ENCODE measurements at places on chromosomes 1 and 21.

DNA sequence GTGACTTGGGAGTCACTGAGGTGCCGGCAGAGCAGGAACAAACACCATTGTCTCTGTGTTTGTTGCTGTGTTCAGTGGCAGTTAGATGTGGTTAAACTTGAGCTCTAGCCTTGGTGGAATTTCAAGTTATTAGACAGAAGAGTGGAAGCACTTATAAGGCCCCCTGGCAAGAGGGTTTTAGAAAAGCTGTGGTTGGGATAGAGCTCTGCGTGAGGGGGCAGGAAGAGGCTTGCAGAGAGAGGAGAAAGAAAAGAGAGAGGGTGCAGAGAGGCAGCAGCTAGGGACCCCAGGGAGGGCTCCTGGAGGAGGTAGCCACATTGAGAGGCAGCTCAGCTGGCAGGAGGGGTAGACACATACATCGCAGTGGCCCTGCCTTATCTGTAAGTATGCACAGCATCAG, 128.2 kb downstream of the GALNT2 start:
- DNase-seq: peak; percentile 66

- DNase-seq: no peak
Observed at GRCh38 chr21:20613654-20614053, 384.6 kb upstream of the NCAM2 start.

DNA sequence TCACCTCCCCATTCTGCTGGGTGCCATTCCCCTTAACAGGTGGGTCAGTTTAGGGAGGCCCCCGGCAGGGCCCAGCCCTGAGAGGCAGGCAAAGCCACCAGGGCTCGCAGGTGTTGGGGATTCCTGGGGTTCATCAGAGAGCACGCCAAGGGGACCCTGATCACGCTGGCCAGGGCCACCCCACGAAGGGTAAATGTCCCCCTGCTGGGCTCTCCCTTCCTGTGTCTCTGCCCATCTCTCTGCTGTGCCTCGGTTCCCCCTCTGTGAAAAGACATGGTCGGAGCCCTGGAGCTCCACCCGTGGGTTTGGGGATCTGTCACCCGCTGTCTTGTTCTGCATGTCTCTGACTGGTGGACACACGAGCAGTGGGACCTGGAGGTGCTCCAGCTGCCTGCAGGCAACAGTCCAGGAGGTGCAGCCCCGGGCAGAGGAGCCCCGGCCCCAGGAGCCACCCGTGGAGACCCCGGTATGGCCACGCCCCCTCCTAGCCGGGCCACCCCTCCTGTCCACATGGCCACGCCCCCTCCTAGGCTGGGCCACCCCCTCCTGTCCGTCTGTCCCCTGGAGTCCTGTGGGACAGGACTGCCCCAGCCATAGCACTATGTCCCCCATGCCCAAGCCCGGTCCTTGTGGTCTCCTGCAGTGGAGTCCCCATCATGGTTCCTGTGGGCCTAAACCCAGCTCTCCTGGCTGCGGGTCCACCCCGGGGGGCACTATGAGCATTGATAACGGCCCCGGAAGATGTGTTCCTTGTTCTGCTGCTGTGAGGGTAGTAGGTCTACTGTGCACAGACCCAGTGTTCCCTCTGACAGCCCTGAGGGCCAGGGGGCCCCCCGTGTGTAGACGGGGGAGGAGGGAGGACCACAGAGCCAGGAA, 6.5 kb downstream of the AIRE start:
- no peak for DNase-seq

- no peak for DNase-seq
Observed at GRCh38 chr1:165574295-165574694, 30.5 kb downstream of the LRRC52 start.

DNA sequence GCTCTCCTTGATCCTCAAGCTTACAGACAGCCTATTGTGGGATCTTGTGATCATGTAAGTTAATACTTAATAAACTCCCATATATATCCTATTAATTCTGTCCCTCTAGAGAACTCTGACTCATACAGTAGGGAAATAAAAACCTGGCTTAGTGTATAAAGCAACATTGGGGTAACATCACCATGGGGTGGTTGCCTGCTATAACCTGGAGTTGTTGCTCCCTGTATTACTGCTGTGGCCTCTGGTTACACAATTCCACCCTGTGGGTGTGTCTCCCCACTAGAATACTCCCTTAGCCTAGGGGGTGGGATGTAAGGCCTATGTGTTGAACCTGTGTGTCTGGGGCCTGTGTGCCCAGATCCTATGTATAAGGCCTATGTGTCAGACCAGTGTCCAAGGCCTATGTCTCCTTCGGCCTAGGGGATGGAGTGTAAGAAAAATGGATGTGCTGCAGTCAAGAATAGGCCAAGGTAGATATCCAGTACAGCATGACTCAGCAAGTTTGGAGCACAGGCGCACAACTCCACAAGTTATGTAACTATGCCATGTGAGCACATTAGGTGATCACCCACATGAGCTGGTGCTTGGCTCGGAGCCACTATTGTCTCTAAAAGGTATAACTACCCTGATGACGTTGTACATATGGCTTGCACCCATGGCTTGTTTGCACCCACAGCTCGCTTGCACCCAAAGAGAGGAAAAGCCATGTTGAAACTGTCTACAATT, 96.8 kb upstream of the C1orf21 start:
- DNase-seq: peak; percentile 44

GRCh38 chr1:214953901-214954616, 128.5 kb upstream of the KCNK2 start:
- no peak for DNase-seq

GRCh38 chr1:64038119-64038518, 165.3 kb upstream of the UBE2U start:
- DNase-seq: no peak

GRCh38 chr1:154598871-154599635, 8.9 kb downstream of the ADAR start:
- no peak for DNase-seq

DNA sequence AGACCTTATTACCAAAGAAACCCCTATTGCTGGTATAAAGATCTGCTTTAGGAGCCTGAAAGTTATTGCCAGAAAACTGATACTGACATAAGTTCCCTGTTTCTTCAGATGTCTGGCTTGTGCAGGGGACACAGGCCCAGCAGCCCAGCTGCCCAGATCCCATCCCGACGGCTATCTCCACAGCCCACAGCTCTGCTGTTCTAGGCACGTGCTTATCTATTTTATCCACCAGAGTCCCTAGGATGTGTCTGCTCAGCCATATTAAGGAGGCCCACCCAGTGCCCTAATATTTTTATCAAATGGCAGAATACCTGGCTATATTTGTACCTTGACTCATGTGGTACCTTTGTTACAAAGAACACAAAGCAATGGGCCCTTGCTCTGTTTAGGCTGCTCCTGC, 58.9 kb downstream of the DDX20 start:
- DNase-seq: no peak

DNA sequence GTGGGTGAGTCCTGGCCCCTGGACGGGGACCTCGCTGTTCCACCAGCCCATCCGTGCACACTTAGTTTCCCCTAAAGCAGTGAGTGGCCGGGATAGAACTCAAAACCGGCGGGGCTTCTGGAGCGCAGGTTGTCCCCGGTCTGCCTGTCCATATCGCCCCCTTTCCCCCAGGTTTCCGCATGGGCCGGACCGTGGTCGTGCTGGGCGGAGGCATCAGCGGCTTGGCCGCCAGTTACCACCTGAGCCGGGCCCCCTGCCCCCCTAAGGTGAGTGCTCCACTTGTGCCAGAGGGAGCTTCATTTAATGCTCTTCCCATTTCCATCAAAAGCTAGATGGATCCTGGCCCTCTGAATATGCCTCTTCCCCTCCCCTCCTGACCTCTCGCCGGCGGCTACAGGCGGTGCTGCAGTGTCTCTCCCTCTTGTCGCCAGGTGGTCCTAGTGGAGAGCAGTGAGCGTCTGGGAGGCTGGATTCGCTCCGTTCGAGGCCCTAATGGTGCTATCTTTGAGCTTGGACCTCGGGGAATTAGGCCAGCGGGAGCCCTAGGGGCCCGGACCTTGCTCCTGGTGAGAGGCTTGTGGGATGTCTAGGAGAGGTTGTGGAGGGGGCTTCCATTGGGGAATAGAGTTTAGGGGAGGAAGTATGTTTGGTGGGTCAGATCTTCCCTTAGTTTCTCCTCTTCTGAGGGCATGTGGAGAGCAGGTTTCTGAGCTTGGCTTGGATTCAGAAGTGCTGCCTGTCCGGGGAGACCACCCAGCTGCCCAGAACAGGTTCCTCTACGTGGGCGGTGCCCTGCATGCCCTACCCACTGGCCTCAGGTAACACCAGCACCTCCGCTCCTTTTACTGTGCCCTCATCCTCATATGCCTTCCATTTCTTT, 683 bp downstream of the PPOX start:
- DNase-seq: no peak

DNA sequence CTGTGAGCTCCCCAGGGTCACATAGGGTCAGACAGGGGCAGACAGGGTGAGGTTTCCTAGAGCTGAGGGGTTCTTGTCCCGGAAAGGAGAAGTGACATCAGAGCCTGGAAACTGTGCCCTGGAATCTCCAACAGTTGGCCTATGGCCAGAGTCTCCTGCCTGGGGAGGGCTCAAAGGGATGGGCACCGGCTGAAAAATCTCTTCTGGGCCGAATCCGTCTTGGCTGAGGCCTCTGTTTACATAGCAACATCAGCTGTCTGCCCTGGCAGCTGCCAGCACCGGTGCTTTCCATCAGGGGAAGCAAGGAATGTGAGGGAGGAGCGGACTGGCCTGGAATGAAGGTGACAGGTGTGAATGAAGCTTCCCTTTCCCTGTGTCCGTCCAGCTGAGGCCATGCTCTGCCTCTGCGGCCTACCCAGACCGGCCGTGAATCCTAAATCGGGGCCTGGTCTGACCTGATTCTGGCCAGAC, 30.7 kb downstream of the VASH2 start:
- DNase-seq: no peak

- no peak for DNase-seq
Observed at GRCh38 chr21:30251781-30252180, 31.0 kb downstream of the KRTAP24-1 start.

GRCh38 chr1:168408539-168408865, 127.8 kb downstream of the TBX19 start:
- DNase-seq: no peak

- no peak for DNase-seq
Observed at GRCh38 chr1:3074297-3074741, 5.3 kb downstream of the PRDM16 start.

- no peak for DNase-seq
Observed at GRCh38 chr1:19436716-19437476, 48.4 kb downstream of the CAPZB start.

DNA sequence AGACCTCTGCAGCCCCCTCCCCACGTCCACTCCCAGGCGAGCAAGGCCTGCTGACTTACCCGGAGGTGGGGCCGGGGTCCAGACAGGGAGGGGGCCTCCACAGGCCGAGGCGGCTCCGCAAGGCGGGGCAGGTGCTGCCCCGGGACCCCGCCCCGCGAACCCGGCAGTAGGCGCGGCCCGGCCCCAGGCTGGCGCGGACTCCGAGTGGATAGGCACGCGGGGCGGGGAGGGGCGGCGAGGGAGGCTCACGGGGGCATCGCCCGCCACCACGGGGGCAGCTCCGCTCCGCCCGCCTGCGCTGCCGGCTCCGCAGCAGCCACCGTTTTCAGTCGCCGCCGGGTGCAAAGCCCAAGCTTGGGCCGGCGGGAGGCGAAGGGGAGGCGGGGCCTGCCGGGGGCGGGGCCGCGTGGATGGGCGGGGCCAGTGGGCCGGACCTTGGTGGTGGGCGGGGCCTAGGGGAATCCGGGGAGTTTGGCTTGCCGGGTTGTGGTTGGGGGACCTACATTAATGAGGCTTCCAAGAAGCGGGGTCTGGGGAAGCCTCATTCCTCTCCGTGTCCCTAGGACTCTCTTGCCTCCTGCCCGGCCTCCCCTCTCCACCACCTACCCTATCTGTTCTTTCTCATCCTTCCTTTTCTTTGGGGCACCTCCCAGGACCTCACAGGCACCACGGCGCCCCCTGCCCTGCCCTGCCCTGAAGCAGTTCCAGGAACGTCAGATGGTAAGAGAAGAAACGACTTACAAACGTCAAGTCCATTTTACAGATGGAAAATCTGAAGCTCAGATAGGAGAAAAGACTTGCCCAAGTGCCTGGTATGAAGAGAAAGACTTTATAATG, at the start of gene RIMS3:
Gene RIMS3 (minus strand): TSS at position 348 of the 837 bp plus-strand sequence. CDS start 23,757 bp downstream, outside the sequence.
- DNase-seq: peak; percentile 43

DNA sequence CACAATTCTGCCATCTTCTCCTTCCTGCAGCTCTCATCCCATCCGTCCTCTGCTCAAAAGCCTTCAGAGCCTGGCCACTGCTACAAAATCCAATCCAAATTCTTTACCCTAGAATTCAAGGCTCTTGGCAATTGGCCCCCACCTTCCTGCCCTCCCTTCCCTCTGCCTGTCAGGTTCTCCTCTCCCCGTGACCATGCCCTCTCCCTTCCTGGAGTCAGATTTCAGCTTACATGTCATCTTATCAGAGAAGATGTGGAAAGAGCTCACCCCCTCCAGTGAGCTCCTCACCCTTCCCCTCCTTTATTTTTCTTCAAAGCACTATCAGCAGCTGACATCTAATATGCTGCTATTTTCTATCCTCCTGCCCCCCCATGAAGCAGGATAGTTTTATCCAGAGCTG, 86.9 kb downstream of the GRIK3 start:
- DNase-seq: no peak

DNA sequence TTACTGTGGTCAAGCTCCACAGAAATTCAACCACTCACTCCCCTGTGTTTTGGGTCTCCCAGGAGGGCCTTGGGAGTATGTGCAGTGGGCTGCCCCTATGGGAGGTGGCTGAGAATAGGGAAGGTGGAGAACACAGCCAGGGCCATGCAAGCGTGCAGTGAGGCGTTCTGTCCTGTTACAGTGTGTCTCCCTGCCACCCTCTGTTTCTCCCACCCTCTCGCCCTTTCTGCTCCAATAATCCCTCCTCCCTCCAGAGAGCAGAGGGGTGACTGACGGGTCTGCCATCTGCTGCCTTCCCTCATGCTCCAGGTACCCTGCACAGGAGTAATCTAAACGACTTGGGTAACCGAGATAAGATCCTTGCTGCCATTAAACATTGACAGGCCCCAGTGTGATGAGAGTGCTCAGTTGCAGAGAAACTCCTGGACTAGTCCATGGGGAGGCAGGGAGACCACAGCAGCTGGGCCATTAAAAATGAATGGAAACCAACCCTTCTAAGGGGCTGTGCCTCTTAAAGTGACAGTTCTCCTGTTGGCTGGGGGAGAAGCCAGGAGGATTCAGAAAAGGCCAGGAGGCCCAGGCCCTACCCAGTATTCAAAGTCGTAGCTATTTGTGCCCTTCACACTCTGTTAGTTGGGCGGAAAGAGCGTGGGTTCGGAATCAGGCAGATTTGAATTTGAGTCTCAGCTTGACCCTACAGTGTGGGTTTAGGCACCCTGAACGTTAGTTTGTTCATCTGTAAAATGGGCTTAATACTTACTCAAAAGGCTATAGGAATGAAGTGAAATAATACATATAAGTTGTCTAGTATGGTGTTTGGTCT, 22.4 kb upstream of the BTG2 start:
- no peak for DNase-seq

GRCh38 chr1:206507284-206508129, at the start of gene RASSF5:
Gene RASSF5, plus strand, starts transcription at chr1:206507531. Its CDS starts 72 bp downstream, at chr1:206507603.
- DNase-seq: no peak
